Liver (tissue), 10 donors: ENCODE measurements at places on chromosomes 1 and 21. TPM values are rescaled to one million over a fixed set of nuclear protein-coding genes. Genes with fewer than 3 reads are reported as not detected.

TMEM35B gene
- total RNA-seq: 13.4 TPM

TNFAIP8L2 gene
- 8.7 TPM for total RNA-seq

LCE1F gene
- not detected for total RNA-seq

PTPRF gene
- 241 TPM for total RNA-seq

SLC5A9 gene
- total RNA-seq: 5.7 TPM

AADACL3 gene
- total RNA-seq: not detected

OR2T8 gene
- total RNA-seq: 0.70 TPM

KCNJ9 gene
- total RNA-seq: not detected

- H3K36me3 ChIP-seq: no peaks in the 10 kb centered on the region
Observed at GRCh38 chr1:38803647-38804046, 55.9 kb downstream of the RRAGC start.

DNA sequence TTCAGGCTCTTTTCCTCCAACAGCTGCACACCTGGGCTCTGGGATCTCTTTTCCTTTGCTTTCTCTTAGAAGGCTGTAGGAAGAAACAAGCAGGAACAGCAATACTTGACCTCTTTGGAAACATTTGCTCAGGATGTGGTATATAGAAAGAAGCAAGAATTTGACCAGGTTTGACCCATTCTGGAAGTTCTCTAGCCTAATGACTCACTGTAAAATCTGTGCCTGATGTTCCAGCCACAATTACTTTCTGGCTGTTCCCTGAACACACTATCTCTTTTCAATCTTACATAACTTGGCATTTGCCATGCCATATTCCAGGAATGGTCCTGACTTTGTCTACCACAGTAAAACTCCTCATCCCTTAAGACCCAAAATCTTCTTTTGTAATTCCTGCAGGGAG, 419.9 kb upstream of the DAB1 start:
- H3K4me3 ChIP-seq: no peak overlapping the region
- H3K4me1 ChIP-seq: no peaks in the 10 kb centered on the region
- no peak for DNase-seq
- no peaks in the 10 kb centered on the region for H3K27me3 ChIP-seq

DNA sequence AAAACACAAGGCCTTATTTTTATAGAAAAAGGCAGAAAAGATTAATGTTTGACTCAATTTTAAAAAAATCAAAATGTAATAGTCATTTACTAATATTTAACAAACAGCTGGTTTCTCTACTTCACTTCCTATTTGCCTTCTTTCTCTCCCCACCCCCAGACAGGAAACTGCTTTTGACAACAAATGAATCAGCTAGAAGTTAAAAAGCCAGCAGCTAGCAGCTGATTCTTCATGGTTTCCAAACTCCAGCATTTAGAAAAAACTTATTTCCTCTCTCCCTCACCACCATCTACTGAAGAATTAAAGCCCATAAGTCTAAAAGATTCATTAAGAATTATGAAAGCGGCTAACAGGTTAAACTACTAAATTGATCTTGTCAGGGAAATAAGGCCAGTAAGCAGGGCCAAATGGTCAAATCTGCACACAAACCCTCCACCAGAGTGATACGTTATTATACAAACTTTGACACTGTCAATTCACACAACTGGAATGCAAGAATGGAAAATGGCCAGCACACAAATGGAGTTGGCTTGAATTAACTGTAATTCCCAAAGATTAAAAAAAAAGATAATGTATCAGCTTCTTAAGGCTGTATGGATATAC, 4.0 kb downstream of the WDR26 start:
- no peaks in the 10 kb centered on the region for H3K27me3 ChIP-seq
- no peaks in the 10 kb centered on the region for H3K4me1 ChIP-seq
- peak overlapping the region; percentile 18 for H3K4me3 ChIP-seq
- H3K36me3 ChIP-seq: peaks cover 2% of the 10 kb centered on the region
- H3K27ac ChIP-seq: peak overlapping the region; percentile 97

DNA sequence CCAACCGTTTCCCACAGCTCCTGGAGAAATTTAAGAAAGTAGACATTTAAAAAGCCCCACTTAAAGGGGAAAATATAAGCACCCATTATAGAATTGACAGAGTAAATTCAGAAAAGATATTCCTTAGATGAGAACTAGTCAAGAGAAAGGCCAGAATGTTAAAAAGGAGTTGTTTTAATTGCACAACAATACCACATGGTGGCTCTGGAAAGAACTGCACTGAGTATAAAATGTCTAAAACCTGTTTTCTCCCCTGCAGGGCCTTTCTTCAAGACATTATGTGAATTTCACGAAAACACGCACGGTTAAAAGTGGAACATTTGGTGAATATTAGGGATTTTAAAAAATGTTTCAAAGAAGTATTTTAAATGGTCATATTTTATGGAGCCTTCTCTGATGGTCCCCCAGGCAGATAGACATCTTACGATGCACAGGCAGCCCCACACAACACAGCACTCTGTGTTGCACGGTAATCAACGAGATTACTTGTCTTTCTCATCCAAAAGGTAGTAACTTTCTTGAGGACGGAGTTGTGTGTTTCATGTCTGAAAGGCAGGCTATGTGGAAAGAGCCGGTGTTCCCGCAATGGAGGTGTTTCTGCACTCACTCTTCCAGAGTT, 101.9 kb downstream of the PRRX1 start:
- no peaks in the 10 kb centered on the region for H3K27me3 ChIP-seq
- H3K27ac ChIP-seq: no peak overlapping the region
- H3K4me1 ChIP-seq: no peaks in the 10 kb centered on the region
- H3K4me3 ChIP-seq: no peak overlapping the region
- no peaks in the 10 kb centered on the region for H3K36me3 ChIP-seq
- no peak for DNase-seq

GRCh38 chr1:180617774-180618395, 13.9 kb upstream of the XPR1 start:
- H3K27me3 ChIP-seq: no peaks in the 10 kb centered on the region
- H3K36me3 ChIP-seq: no peaks in the 10 kb centered on the region
- H3K27ac ChIP-seq: no peak overlapping the region

DNA sequence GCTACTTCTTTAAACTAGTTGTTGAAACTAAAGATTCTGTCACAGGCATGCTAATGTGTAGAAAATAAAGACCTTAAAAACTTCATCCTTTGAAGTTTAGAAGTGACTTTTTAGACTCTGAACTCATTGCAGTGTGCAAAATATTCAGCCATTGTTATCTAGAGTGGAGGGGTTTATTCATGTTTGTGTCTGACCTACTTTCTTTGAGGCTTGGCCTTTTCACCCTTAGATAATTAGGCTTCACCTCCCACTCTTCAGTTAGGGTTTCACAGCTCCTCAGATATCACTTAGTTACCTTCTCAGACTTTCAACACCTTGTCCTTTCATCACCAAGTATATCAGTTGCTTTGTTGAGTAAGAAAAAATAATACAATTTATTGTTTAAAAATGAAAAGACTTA, 75.9 kb downstream of the IVNS1ABP start:
- H3K4me3 ChIP-seq: no peak overlapping the region
- H3K27ac ChIP-seq: no peak overlapping the region
- H3K36me3 ChIP-seq: no peaks in the 10 kb centered on the region
- DNase-seq: no peak

DNA sequence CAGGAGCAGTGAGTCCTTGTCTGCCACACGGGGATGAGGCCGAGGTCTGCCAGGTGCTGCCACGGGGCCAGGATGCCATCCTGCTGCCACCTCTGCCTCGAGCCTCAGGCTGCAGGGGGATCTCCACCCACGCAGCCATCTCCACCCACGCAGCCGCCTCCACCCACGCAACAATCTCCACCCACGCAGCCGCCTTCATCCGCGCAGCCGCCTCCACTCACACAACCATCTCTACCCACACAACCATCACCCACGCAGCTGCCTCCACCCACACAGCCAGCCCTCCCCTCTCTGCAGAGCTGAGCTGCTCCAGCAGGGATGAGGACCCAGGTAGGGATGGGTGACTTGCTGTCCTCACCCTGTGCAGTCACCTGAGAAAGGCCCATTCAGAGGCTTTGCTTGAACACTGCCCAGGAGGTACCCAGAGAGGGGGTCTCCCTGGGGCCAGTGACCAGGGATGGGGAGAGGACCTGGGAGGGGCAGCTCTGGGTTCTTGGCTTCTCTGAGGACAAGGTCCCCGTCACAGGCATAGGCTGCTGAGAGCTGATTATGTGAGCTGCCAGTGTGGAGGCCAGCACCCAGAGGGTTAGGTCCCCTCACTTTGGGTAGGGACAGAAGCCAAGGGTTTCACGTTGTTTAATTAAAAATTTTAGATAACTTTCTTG, 46.6 kb upstream of the TTC34 start:
- DNase-seq: no peak
- H3K27ac ChIP-seq: no peak overlapping the region

DNA sequence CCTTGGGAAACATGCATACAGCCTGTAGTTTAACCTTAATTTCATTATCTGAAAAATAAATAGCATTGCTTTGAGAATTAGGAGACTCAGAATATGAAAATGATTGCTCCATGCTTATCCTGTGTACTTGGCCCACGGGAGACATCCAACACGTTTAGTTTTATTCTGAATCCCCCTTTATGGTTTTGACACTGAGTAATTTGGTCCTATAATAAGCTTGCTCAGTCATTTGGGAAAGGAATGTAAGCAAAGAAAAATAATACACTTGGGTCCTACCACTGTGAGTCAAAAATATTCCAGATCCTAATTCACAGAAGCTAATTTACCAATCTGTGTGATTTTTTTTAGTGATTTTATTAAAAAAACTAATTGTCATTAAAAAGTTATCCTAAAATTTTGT, 557.3 kb downstream of the USP25 start:
- DNase-seq: no peak
- H3K4me3 ChIP-seq: no peak overlapping the region
- H3K36me3 ChIP-seq: no peaks in the 10 kb centered on the region
- H3K4me1 ChIP-seq: no peaks in the 10 kb centered on the region

- H3K27ac ChIP-seq: no peak overlapping the region
- no peak for DNase-seq
- H3K36me3 ChIP-seq: no peaks in the 10 kb centered on the region
- H3K4me3 ChIP-seq: no peak overlapping the region
- peaks cover 30% of the 10 kb centered on the region for H3K27me3 ChIP-seq
Observed at GRCh38 chr1:159170639-159171038, 776 bp upstream of the CADM3 start.

- DNase-seq: no peak
- H3K27ac ChIP-seq: no peak overlapping the region
- no peaks in the 10 kb centered on the region for H3K27me3 ChIP-seq
- peaks cover 25% of the 10 kb centered on the region for H3K36me3 ChIP-seq
Observed at GRCh38 chr1:93575621-93576284, 105.9 kb downstream of the BCAR3 start.

GRCh38 chr1:109312978-109313775, 6.4 kb upstream of the MYBPHL start:
- peaks cover 12% of the 10 kb centered on the region for H3K4me1 ChIP-seq
- H3K27ac ChIP-seq: no peak overlapping the region
- no peaks in the 10 kb centered on the region for H3K36me3 ChIP-seq
- no peak for DNase-seq

DNA sequence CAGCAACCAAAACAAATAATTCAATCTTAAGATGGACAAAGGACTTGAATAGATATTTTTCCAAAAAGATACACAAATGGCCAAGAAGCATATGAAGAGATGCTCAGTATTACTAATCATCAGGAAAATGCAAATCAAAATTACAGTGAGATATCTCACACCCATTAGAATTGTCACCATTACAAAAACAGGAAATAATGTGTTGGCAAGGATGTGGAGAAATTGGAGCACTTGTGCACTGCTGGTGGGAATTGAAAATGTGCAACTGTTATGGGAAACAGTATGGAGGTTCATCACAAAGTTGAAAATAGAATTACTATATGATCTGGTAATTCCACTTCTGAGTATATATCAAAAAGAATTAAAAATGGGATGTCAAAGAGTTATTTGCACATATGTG, 83.2 kb downstream of the SH3GLB1 start:
- H3K4me1 ChIP-seq: no peaks in the 10 kb centered on the region
- no peak for DNase-seq
- no peak overlapping the region for H3K4me3 ChIP-seq

- DNase-seq: no peak
- no peaks in the 10 kb centered on the region for H3K27me3 ChIP-seq
- H3K27ac ChIP-seq: no peak overlapping the region
- H3K4me3 ChIP-seq: no peak overlapping the region
- H3K4me1 ChIP-seq: peaks cover 5% of the 10 kb centered on the region
Observed at GRCh38 chr1:119318466-119319309, 49.9 kb upstream of the HAO2 start.

DNA sequence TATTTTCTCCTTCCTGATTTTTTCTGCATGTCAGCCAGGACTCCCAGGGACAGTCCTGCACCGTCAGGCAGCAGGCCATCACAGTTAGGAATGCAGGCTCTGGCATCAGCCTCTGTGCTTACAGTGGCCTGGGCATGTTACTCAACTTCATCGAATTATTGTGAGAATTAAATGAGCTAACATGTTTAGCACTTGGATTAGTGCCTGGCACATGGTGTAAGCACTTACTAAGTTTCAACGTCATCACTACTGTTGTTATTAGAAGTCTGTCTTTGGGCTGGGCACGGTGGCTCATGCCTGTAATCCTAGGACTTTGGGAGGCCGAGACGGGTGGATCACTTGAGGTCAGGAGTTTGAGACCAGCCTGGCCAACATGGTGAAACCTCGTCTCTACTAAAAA, 45.1 kb downstream of the SCCPDH start:
- H3K4me1 ChIP-seq: peaks cover 3% of the 10 kb centered on the region
- no peaks in the 10 kb centered on the region for H3K27me3 ChIP-seq
- H3K27ac ChIP-seq: no peak overlapping the region
- peaks cover 10% of the 10 kb centered on the region for H3K36me3 ChIP-seq

DNA sequence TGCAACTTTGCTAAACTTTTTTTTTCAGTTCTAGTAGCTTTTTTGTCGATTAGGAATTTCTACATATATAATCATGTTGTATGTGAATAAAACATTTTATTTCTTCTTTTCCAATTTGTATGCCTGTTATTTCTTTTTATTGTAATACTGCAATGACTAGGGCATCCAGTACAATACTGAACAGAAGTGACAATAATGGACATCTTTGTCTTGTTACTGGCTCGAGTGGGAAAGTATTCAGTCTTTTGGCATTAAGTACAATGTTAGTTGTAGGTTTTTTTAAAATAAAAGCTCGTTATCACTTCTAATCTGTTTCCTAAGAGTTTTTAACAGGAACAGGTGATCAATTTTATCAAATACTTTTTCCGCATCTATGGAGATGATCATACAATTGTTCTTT, 9.8 kb downstream of the STPG1 start:
- H3K4me3 ChIP-seq: no peak overlapping the region
- H3K27ac ChIP-seq: no peak overlapping the region
- DNase-seq: no peak
- no peaks in the 10 kb centered on the region for H3K36me3 ChIP-seq
- H3K27me3 ChIP-seq: no peaks in the 10 kb centered on the region

DNA sequence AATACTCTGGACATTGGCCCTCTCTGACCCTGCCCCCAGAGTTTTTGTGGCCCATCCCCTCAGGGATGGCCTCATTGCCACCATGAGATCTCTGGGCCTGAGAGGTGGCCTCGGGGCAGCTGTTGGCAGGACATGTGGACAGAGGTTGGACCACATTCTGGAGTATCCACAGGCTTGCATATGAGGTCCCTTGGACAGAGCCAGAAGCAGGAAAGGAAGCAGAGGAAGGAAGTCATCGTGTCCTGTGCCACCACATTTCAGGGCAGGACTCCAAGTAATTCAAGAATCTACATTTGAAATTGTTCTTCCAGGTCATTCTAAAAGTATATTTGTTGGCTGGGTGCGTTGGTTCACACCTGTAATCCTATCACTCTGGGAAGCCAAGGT, 95.9 kb upstream of the PPP2R5A start:
- no peaks in the 10 kb centered on the region for H3K27me3 ChIP-seq
- H3K36me3 ChIP-seq: no peaks in the 10 kb centered on the region
- H3K4me1 ChIP-seq: no peaks in the 10 kb centered on the region
- no peak overlapping the region for H3K27ac ChIP-seq

- H3K4me1 ChIP-seq: no peaks in the 10 kb centered on the region
- H3K27me3 ChIP-seq: no peaks in the 10 kb centered on the region
Observed at GRCh38 chr1:102588536-102588935, 519.8 kb downstream of the COL11A1 start.
